Hematopoietic multipotent progenitor cell treated with erythropoietin and hydrocortisone succinate and interleukin-3 and kit ligand, for 17 days (in vitro differentiated cells): ENCODE measurements at places on chromosomes 6 and 20.

DNA sequence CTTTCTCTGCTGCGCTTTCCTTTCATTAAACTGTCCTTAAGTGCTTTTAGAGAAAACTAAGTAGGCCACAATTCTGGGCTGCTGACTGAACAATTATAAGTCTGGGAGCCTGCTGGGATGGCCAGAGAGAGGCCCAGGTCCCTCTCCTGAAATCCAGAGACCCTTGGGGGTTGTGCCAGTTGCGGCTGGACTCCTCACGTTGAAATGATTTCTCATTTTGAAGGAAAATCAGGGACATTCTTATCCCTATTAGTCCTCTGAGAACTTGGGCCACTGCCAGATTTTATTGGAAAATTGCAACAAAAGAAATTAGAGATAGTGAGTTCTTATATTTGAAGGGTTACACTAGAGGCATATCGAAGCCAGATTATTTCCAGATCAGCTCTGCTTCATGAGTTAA is 145.1 kb downstream of the CLIC5 start:
- no peak for DNase-seq

- DNase-seq, result no peak
These were observed 124.9 kb downstream of the ADAT2 start for GRCh38 chr6:143325379-143326140.

DNA sequence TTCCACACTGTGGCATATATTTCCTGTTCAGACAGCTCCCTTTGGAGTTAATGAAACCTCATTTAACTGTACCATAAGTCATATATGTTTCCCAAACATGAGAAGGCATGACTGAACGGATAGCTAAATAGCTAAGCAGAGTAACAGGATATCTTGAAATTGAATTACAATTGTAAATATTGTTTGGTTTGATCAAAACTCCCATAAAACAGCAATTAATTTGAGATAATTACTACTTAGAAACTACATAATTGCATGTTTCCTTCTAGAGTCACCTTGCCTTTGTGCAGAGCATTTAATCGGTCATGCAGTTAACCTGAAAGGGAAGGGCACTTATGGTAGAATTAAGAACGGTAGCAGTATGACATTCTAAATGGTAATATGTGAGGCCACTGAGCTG is 179.0 kb upstream of the MAP3K7 start:
- DNase-seq, result no peak

GRCh38 chr6:43941174-43941573 is 171.2 kb downstream of the VEGFA start:
- no peak for DNase-seq

DNA sequence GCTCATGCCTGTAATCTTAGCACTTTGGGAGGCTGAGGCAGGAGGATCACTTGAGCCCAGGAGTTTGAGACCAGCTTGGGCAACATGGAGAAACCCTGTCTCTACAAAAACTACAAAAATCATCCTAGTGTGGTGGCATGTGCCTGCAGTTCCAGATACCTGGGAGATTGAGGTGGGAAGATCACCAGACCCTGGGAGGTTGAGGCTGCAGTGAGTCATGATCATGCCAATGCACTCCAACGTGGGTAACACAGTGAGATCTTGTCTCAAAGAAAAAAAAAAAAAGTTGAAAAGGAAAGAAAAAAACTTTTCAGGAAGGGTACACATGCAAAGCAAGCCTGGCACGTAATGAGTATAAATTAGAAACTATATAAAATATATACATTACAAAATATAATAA is 65.8 kb upstream of the FBXO30 start:
- DNase-seq, result no peak
